ENCODE measurements at places on chromosomes 12 and 14.

DNA sequence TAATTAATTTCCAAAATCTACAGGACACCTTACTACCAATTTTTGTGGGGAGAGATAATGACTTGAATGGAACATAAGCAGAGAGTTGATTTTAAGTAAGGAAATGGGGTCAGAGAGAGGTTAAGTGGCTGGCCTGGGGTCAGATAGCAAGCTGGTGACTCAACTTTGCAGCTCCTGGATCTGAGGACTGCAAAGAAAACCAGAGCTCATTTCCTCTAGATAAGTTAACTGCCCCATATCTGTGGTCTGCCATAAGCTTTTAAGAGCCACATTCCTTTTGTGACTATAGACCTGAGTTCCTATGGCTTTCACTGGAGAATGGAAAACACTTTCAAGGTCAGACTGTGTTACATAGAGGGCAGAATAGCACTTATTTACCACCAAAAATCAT lies 201.2 kb upstream of the PRICKLE1 start:
- no peak for DNase-seq

GRCh38 chr14:60649875-60650372 lies 647 bp upstream of the SIX1 start:
- DNase-seq: no peak

DNA sequence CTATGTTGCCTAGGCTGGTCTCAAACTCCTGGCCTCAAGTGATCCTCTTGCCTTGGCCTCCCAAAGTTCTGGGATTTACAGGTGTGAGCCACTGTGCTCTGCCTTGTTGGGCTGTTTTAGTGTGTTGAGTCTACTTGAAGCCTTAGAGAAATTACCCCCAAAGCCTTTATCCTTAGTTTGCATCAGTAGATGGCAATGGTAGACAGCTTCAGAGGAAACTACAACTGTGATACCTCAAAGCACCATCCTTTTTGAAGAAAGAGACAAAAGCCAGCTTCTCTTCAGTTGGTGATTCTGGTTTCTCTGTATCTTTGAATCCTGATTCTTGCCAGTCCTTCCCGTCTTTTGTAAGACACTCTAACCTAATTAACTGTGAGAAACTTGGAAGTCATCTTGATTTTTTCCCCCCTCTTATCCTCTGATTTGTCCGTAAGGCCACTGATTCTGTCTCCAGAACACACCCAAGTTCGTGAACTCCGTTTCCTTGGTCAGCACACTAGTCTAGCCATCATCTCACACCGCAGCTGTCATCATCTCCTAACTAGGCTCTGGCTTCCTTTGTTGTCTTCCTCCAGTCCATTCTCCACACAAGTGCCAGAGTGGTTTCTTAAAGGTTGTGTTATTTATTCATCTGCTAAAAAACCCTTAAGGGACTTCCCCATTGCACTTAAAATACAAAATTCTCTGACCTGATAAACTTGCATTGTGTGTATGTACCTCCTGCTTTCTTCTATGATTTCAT lies 20.2 kb downstream of the ATP2A2 start:
- DNase-seq: no peak

- DNase-seq: no peak
Observed at GRCh38 chr12:20018406-20018805, 349.9 kb upstream of the PDE3A start.

DNA sequence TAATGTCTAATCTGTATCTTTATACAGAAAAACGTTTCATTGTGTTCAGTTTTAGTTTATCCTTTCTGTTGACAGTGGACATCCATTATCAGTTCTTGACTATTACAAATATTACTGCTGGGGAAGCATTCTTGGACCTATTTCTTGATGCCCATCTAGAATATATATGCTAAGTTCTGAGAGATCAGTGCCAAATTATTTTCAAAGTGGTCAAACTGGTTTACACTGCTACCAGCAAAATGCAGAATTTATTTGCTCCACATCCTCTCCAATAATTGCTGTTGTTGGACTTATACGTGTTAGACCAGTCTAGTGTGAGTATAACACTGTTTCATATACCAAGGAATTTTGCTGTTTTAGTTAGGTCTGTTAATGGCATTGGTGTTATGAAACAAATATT lies 85.5 kb upstream of the TRAF3 start:
- DNase-seq: no peak

- no peak for DNase-seq
Observed at GRCh38 chr12:13913371-13913770, 68.0 kb downstream of the GRIN2B start.
